ENCODE measurements at places on chromosomes 7 and 10.

- DNase-seq = no peak
Measured at GRCh38 chr7:52017802-52018679, 701.4 kb upstream of the COBL start.

- no peak for DNase-seq
Measured at GRCh38 chr7:2354939-2355704, 495 bp downstream of the EIF3B start.

- no peak for DNase-seq
Measured at GRCh38 chr7:47571331-47572093, 10.4 kb downstream of the TNS3 start.

GRCh38 chr7:106376026-106376799 lies 91.4 kb upstream of the NAMPT start:
- no peak for DNase-seq

GRCh38 chr7:93117852-93118530 lies at the start of gene SAMD9:
TSS of gene SAMD9 (minus strand) at chr7:93117979. CDS start at chr7:93106097, 11,882 bp downstream.
- peak; percentile 2 for DNase-seq

DNA sequence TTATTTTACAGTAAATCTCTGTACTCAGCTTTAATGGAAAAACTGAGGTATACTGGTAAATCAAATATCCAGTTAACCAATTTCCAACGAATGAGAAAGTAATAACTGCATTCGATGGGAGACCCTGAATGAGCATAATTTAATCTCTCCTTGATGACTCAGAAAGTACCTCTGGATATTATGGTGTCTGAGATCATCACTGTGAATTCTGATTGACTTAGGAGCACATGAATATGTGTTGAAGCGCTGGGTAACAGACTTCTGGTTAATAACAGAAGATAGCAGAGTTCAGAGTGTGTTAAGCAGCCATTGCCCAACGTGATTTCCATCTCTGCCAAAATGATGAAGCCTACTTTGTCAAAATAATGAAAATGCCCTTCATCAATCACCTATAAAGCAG lies 116.6 kb downstream of the NRP1 start:
- no peak for DNase-seq

GRCh38 chr7:86706406-86706805 lies 62.7 kb downstream of the GRM3 start:
- DNase-seq = no peak

Measured in cerebellar cortex (tissue), 1 donor.